ENCODE measurements at places on chromosomes 2 and 18.

- DNase-seq = no peak
- H3K4me1 ChIP-seq = no peaks in the 10 kb centered on the region
- no peak overlapping the region for H3K4me3 ChIP-seq
- no peak overlapping the region for H3K27ac ChIP-seq
- H3K27me3 ChIP-seq = no peaks in the 10 kb centered on the region
Measured at GRCh38 chr18:65548316-65548715, 202.5 kb upstream of the CDH7 start.

- H3K27ac ChIP-seq = no peak overlapping the region
- no peak overlapping the region for H3K4me3 ChIP-seq
- H3K4me1 ChIP-seq = peaks cover 3% of the 10 kb centered on the region
- no peaks in the 10 kb centered on the region for H3K36me3 ChIP-seq
Measured at GRCh38 chr18:79640875-79641274, 38.7 kb upstream of the CTDP1 start.

DNA sequence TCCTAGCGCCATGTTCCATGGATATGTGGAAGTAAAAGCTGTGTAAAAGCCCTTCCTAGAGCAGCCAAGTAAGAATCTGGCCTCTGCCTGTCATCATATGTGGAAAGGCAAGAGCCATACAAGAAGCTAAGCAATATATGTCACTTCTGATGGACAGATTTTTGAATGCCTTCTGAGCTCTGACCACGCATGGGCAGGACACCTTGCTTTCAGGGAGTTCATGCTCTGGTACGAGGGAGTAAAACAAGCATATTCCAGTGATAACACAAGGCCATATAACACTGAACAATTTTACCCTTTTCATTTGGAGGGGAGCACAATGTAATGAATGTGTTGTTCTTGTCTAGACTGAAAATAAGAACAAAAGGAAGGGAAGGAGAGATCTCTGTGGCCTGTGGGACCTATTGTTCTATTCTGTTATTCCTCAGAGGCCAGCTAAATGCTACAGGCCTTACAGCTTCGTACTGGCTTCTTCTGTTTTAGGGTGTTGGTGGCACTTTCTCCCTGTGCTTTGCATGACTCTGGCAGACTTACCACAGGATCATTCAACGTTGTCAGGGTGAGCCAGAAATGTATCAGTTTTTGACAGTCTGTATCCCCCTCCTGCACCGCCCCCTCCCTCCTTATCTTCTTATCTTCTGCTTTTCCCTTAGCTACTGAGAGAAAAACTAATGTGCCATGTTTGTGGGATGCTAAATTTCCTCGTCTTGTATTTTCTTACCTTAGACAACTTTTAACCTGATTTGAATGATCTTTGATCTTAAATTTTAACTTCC, 99.5 kb downstream of the MAP4K4 start:
- H3K27ac ChIP-seq = no peak overlapping the region
- DNase-seq = no peak
- H3K4me1 ChIP-seq = peaks cover 18% of the 10 kb centered on the region
- H3K36me3 ChIP-seq = peaks cover 21% of the 10 kb centered on the region
- no peaks in the 10 kb centered on the region for H3K27me3 ChIP-seq
- H3K4me3 ChIP-seq = no peak overlapping the region

DNA sequence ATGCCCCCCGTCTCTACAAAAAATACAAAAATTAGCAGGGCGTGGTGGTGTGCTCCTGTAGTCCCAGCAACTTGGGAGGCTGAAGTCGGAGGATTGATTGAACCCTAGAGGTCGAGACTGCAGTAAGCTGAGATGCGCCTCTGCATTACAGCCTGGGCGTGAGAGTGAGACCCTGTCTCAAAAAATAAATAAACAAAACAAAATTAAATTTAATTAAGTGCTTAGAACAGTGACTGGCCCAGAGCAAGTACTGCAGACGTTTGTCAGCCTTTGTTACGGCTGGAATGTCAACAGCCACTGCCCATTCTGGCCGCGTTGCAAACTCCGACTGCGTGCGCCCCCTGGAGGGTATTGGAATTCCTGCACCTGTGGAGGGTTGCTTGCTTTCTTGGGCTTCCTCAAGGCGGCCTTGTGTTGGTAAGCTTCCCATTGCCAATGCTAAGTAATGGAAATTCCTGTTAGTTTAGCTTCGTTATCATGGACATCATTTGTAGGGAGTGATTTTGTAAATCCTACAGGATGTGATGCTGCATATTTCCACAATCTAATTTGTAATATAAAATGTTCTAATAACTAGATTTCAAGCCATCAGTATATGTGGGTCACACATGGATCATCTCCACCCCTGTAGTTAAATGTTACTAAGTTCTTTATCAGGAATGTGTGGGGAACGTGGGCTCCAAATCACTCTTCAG, 15.9 kb upstream of the ATP6V1B1 start:
- no peaks in the 10 kb centered on the region for H3K36me3 ChIP-seq
- peak; percentile 80 for DNase-seq
- H3K4me3 ChIP-seq = no peak overlapping the region
- no peak overlapping the region for H3K27ac ChIP-seq
- H3K4me1 ChIP-seq = no peaks in the 10 kb centered on the region
- H3K27me3 ChIP-seq = peaks cover 30% of the 10 kb centered on the region

DNA sequence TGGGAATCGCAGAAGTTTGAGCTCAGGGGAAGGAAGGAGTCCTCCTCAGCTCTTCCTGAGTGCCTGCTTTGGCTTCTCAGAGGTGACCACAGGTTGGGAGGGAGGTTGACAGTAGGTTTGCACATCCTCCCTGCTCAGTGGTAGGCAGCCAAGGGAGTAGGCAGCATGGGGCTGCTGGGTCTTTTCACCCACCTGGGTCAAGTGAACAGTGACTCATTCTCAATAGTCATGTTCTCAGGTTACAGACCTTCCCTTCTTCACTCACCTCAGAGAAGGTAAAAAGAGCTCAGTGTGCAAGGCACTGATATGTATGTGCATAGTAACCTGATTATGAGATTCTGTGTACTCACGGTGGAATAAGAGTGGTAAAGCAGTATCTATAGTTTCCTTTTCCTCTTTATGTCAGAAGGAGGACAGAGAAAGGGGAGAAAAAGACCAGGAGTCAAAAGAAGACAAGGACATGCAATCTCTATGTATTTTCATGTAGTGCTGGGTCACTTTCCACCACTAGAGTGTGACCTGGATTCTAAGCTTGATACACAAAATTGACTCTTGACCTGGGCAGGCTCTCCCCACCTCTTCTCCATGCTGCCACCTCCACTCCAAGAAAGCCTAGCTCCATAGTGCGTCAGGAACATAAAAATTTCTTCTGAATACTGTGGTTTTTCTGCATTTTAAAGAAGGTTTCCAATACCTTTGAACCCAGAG, 36.5 kb upstream of the ASNSD1 start:
- no peaks in the 10 kb centered on the region for H3K36me3 ChIP-seq
- no peak overlapping the region for H3K4me3 ChIP-seq
- H3K27ac ChIP-seq = no peak overlapping the region
- H3K4me1 ChIP-seq = peaks cover 7% of the 10 kb centered on the region

DNA sequence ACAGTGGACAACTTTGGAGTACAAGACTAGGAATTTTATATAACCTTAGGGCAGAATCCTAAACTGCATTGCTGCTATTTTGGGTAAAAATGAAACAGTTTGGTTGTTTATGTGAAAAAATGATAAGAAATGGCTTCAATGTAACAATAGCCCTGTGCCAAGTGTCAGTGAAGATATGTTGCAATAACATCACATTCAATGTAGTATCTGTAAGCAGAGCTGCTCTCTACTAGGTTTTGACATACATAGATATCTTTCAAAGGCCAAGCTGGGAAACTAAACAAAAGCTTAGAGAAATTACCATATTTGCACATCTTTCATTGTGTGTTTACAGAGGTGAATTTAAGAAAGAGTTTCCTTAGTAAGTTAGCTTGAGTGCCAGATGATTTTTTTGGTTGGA, 135.0 kb upstream of the DOK6 start:
- H3K4me3 ChIP-seq = no peak overlapping the region
- no peak overlapping the region for H3K27ac ChIP-seq
- no peaks in the 10 kb centered on the region for H3K36me3 ChIP-seq
- no peak for DNase-seq
- no peaks in the 10 kb centered on the region for H3K27me3 ChIP-seq

DNA sequence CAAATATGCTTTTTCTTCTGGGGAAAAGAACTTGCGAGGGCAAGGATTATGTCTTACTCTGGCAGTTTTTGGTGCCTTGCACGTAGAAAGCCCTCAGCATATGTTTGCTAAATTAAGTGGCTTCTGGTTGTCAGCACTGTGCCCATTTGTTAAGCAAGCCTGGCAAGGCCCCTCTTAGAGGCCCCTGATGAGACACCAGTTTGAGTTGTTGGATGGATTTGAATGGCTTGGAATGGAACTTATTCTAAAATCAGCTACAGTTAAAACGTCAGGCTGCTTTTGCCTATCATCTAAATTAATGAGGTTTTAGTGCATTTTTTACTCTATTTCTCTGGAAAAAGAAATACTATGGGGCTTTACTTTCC, 28.2 kb downstream of the TMEM182 start:
- no peaks in the 10 kb centered on the region for H3K27me3 ChIP-seq
- no peaks in the 10 kb centered on the region for H3K4me1 ChIP-seq

- no peaks in the 10 kb centered on the region for H3K36me3 ChIP-seq
- DNase-seq = no peak
- peaks cover 5% of the 10 kb centered on the region for H3K27me3 ChIP-seq
- no peak overlapping the region for H3K27ac ChIP-seq
- no peaks in the 10 kb centered on the region for H3K4me1 ChIP-seq
- no peak overlapping the region for H3K4me3 ChIP-seq
Measured at GRCh38 chr2:71715241-71715750, 261.9 kb downstream of the DYSF start.

DNA sequence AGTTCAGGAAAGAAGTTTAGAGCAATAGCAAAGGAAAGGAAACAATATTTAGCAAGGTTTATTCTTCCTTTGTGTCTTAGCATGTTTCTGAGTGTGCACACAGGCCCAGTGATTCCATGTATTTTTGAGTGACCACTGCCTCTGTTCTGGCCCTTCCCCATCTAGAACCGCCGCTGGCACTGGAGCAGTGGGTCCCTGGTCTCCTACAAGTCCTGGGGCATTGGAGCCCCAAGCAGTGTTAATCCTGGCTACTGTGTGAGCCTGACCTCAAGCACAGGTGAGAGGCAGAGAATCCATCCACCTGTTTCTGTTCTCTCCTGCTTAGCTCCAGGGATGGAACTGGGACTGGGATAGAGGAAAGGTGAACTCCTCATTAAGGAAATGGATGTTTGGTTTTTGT, 2.4 kb downstream of the REG1A start:
- H3K27ac ChIP-seq = no peak overlapping the region
- H3K4me3 ChIP-seq = no peak overlapping the region
- no peaks in the 10 kb centered on the region for H3K36me3 ChIP-seq
- H3K4me1 ChIP-seq = no peaks in the 10 kb centered on the region
- DNase-seq = no peak

DNA sequence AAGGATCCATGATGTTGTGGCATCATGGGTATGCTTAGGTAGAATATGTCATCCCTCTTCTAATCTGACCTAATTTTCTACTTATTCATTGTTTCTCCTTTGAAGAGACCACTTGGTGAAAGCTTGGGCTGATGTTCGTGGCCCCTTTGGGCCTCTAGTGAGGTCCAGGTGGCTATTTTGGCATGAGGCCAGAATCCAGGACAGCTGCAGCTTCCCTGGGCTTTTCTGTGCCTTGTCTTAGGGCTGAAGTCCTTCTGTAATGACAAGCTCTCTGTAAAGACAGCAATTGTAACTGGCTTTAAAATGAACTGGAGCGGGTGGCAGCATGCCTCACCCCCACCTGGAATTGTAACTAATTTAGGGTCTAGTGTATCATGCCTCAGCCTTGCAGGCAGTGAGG, 15.6 kb upstream of the MC2R start:
- no peak for DNase-seq
- no peak overlapping the region for H3K27ac ChIP-seq
- no peaks in the 10 kb centered on the region for H3K36me3 ChIP-seq
- H3K4me1 ChIP-seq = no peaks in the 10 kb centered on the region

DNA sequence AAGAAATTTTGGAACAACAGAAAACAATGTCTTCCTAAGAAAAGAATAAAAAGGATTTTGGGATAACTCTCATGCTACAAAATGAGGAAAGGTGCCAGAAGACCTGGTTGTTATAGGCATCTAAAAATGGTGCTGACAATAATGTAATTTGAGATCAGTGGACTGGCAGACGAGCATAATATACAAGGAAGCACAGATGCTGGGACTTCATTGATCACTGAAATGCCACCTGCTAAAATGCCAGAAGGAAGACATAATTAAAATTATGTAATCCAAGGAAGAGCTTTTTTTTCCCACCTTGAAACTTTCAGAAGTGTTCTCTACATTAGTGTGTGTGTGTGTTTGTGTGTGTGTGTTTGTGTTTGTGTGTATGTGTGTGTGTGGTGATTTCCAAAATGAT, 535.9 kb downstream of the XIRP2 start:
- no peak for DNase-seq
- H3K27me3 ChIP-seq = no peaks in the 10 kb centered on the region
- no peak overlapping the region for H3K27ac ChIP-seq

- no peak overlapping the region for H3K4me3 ChIP-seq
- no peak for DNase-seq
- H3K27ac ChIP-seq = no peak overlapping the region
- H3K27me3 ChIP-seq = no peaks in the 10 kb centered on the region
Measured at GRCh38 chr2:122340246-122340645, 584.8 kb downstream of the TSN start.

GRCh38 chr18:37421341-37422077, 144.1 kb downstream of the CELF4 start:
- H3K36me3 ChIP-seq = no peaks in the 10 kb centered on the region
- no peak overlapping the region for H3K27ac ChIP-seq
- no peaks in the 10 kb centered on the region for H3K27me3 ChIP-seq
- DNase-seq = no peak

GRCh38 chr2:20449501-20450200, 2.8 kb downstream of the RHOB start:
- H3K4me3 ChIP-seq = no peak overlapping the region
- no peak for DNase-seq
- no peaks in the 10 kb centered on the region for H3K36me3 ChIP-seq
- no peak overlapping the region for H3K27ac ChIP-seq
- H3K4me1 ChIP-seq = peaks cover 6% of the 10 kb centered on the region

DNA sequence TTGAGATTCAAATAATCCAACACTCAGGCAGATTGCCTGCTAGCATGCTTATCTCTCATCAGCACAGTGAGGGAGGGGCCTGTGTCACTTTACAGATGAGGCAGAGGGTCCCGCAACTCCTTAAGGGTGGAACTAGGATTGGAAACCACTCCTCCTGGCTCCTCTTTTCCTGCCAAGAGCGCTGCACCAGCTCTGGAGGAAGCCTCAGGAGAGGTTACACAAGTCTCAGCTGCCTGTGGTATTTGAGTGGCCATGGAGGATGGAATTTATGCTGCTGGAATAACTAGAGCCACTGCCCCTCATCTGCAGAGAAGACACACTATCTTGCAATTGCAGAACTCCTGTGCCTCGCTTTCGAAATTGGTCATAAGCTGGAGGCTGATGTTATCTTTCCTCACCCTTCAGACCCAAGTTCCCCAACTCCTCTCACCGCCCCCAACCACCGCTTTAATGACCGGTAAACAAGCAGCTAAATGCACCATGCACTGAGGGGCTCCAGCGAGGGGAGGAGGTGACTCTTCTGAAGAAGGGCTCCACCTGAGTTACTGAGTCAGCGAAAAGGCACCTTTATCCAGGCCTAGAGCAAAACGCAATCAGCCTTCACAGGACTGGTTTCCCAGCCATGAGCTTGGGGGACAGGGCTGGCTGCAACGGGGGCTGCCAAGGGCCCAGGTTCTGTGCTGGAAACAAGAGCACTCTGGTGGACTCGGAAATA, 245.8 kb downstream of the SOX11 start:
- no peaks in the 10 kb centered on the region for H3K27me3 ChIP-seq
- no peaks in the 10 kb centered on the region for H3K36me3 ChIP-seq
- no peak for DNase-seq
- no peak overlapping the region for H3K27ac ChIP-seq
